ENCODE measurements at places on chromosomes 12 and 14.

DNA sequence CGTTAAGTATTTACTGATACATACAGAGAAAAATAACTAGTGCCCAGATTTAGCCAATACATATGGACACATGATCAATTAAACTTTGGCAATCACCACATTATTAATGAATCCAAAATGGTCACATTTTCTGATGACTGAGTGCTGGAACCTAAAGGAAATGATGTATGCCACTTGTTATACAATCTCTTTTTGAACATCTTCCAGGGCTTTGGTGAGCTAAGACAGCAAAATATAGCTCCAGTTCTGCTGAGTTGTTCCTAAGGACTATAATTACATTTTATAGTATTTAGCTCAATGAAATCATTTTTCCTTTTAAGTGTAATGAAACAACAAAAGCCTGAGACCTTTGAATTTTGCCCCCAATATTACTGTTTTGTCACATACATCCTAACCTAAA lies 329.1 kb upstream of the ATP2B1 start:
- no peak for DNase-seq

- DNase-seq, result no peak
Measured at GRCh38 chr12:51752234-51752889, 96.2 kb downstream of the FIGNL2 start.

GRCh38 chr12:117148642-117149041 lies 41.6 kb downstream of the FBXO21 start:
- no peak for DNase-seq

DNA sequence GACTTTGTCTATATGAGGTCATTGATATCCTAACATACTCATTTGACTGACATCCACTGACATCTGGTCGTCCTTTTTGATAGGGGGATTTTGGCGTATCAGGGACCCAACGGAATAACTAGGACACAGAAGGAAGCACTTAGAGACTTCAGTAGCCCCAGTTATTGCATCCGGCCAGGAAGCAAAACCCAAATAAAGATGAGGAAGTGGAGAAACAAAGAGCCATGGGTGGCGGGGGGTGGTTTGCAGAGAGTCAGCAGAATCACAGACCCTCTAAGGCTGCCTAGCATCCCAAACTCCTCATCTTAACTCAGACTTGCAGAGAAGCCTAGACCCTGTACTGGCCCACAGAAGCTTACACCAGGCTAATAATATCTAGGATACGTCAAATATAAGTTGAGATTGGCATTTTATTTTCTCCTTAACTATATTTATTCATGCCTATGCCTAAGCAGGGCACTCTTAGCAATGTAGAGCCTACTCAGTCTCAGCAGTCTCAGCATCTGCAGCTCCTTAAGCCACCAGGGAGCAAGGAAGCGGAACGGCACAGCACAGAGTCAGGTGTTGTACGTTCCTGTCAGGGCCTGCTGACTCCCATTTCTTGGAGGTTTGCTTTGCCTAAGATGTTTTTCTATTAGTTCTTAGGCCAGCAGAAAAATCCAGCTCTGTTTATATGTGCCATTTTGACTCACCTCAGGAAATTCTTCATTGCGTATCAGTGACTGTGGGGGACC lies 45.1 kb downstream of the KCNA1 start:
- DNase-seq, result no peak

- DNase-seq, result peak; percentile 93
Measured at GRCh38 chr12:104742551-104743201, 215.4 kb downstream of the SLC41A2 start.

GRCh38 chr12:113643177-113643974 lies 171.7 kb upstream of the LHX5 start:
- no peak for DNase-seq

DNA sequence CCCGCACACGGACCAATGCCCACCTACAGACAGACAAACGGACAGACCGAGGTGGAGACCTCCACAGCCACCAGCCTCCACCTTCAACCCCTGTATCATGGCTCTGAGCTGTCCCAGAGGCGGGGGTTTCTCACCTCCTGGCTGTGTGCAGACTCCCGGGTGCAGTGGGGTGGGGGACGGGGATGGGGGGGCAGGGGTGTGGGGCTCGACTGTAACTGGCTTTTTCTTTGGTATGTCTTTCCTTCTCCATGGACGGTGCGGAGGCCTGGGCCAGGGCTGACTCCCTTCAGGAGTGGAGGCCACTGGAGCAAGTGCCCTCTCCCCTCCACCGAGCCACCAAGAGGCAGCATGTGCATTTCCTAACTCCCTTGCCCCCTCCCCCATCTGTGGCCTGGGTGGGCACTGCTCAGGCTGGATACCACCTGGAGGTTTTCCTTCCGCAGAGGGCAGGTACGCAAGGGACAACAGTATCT lies 122.6 kb downstream of the ESRRB start:
- DNase-seq, result no peak

- DNase-seq, result peak; percentile 47
Measured at GRCh38 chr12:78568321-78569020, 296.1 kb upstream of the SYT1 start.

DNA sequence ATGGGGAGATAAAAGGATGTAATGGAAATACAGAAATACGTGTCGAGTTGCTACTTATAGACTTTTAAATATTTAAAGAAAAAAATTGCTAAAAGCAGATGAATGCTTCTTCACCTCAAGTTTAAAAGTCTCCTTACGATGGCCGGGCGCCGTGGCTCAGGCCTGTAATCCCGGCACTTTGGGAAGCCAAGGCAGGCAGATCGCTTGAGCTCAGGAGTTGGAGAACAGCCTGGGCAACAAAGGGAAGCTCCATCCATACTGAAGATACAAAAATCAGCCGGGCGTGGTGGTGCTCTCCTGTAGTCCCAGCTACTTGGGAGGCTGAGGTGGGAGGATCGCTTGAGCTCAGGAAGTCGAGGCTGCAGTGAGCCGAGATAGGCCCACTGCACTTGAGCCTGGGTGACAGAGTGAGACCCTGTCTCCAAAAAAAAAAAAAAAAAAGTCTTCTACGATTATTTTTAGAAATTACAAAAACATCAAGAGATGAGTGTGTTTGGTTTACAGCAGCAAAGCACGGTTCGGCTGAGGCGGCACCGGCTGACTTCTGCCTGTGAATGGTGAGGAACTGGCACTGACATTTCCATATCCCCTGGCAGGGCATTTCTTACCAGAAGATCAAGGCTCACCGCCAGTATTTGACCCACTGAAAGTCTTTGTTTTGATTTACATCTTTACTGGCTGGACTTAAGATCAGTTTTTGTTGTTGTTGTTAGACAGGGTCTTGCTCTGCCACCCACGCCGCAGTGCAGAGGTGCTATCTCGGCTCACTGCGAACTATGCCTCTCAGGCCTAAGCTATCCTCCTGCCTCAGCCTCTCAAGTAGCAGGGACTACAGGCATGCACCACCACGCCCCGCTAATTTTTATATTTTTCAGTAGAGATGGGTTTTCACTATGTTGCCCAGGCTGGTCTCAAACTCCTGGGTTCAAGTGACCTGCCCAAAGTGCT lies 3.9 kb upstream of the MTA1 start:
- DNase-seq, result no peak

DNA sequence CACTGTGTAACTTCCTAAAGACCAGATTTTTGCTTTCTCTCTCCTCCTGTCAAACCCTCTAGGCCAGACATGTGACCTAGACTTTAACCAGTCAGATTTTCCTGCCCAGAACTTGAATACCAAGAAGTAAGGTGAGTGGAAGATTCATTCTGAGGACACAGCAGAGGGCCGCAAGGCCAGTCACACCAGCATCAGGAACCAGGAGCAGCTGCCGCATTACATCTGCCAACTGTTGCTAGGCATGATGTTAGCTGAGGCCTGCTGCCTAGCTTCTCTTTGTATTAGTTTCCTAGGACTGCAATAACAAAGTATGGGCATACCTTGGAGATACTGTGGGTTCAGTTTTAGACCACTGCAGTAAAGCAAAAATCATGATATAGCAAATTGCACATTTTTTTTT lies 101.9 kb upstream of the BMP4 start:
- no peak for DNase-seq

DNA sequence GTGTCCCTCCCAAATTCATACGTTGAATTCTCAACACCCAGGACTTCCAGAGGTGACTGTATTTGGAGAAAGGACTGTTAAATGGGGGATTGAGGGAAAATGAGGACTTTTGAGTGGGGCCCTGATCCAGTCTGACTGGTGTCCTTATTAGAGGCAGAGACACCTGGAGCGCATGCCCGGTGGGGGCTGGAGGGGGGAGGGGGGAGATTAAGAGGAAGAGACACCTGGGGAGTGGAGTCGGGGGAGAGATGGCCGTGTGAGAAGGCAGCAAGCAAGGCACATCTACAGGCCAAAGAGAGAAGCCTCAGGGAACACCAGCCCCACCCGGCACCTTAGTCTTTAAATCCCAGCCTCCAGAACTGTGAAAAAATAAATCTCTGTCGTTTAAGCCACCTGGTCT lies 209.7 kb downstream of the SLC41A2 start:
- no peak for DNase-seq

DNA sequence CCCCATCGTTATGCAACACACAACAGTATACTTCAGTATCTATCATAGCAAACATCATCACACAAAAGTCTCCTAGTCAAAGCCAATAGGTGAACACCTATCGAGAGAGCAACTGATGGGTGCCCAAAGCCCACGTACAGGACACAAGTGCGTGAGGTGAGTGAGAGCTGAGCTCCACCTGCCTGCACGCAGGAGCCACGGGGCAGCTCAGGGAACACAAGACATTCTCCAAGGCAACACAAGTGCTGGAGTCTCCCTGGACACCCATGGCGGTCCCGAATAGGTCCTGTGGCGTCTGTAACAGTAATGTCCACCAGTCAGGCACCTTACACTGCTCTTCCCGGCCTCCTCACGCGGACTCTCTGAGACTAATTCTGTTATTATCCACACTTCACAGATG lies 44.3 kb downstream of the CDC42BPB start:
- no peak for DNase-seq

DNA sequence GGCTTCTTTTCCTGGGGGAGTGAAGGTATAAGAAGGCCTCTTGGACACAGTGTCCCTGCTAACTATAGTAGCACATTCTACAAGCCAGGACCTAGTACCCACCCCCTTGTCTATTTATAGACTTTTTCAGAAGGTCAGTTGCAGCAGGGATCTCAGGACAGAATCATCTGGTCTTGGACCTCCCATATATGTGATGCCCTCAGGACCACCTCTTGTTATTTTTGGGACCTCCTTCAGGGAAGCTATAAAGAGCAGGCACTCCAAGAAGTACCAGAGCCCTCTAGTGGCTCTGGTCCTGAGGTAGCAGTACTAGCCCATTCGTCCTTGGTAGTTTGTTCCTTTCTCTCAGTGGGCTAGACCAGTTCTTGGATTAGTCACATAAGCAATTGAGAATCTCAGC lies 4.3 kb downstream of the COQ10A start:
- no peak for DNase-seq

Measured in NCI-H446 treated with DMSO at 0.1 percent for 48 hours (cell line).